Stimulated activated effector memory CD8-positive, alpha-beta T cell treated with anti-CD3 and anti-CD28 coated beads, Interleukin-12 subunit alpha, Interleukin-12 subunit beta, amount 100 ng/mL, for 72 hours (primary cell): ENCODE measurements at places on chromosomes 7 and 10.

- no peak for DNase-seq
Measured at GRCh38 chr7:141227454-141227853, 153.6 kb downstream of the TMEM178B start.

DNA sequence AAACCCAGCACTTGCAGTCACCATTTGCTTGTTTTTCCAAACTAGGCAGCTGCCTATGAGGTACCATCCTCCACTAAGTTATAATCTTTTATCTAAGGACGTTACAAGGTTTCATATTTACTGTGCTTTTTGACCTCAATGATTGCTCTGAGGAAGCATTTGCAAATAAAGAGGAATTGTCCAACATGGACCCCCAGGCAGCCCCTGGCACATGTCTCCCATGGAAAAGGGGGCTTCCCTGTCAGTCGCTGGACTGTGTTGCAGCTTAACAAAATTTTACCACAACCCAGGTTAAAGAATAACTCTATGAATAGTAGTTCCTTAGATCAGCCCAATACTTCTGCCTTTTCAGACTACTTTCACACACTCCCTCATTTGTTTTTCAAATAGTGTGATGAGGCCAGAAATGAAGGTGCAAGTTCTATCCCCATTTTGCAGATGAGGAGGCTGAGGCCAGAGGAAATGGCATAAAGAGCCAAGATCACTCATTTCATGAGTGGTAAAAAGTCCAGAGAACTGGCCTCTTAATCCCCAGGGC lies 52.8 kb upstream of the ZPBP start:
- DNase-seq, result no peak

GRCh38 chr10:76432016-76433012 lies 1000.9 kb downstream of the LRMDA start:
- DNase-seq, result no peak

GRCh38 chr7:20831956-20832355 lies 45.3 kb upstream of the SP8 start:
- no peak for DNase-seq

DNA sequence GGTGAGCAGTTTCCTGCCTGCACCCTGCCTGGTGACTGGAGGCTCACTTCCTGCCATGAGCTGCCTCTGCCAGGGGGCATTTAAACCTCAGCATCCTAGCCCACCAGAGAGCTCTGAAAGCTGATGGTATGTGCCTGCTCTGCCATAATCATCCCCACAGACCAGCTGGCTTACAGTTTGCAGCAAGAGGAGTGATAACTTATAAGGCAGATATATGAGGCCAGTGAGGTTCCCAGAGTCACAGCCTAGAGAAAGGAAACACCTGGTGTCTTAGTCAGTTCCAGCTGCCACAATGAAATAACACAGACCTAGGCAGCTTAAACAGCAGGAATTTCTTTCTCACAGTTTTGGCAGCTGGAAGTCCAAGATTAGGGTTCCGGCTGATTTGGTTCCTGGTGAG lies 232.0 kb downstream of the PAXIP1 start:
- no peak for DNase-seq

- DNase-seq, result no peak
Measured at GRCh38 chr7:100170101-100170897, 1.9 kb upstream of the GAL3ST4 start.

GRCh38 chr10:62637249-62638061 lies 167.1 kb upstream of the ADO start:
- peak; percentile 47 for DNase-seq

DNA sequence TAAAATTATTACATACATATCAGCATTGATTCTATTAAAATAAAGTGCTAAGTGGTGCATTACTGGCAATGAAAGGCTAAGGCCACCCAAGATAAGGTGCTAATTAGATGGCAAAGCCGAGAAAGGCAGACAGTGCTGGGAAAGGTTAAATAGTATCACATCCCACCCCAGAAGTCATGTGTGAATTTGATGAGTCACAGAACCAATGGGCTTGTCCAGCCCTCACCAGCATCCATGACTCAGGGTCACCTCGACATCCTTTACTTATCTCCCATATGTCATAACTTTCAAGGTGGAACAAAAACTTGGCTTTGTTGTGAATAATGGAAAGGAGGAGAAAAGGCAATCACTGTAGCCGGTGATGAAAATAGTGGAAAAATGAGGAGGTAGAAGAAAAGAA lies 459.1 kb downstream of the PLXNA4 start:
- DNase-seq, result no peak

GRCh38 chr10:29607576-29607975 lies 27.2 kb downstream of the SVIL start:
- DNase-seq, result no peak

DNA sequence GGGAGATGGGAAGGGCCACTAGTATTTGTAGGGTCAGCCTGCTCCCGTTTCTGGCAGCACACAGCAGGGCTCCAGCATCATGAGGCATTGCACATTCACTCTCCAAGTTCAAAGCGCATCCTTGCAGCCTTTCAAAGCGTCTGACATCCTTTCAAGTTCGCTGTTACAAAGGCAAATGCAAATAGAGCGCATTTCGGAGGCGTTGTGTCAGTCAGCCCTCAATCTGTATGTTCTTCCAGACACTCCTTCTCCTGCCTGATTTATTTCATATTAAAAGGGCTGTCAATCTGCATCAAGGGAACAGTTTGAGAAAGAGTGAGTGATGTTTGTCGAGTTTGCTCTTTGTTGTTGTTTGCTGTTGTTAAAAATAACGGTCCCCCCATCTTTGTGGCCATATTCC lies 188.5 kb downstream of the SNX10 start:
- DNase-seq, result no peak

DNA sequence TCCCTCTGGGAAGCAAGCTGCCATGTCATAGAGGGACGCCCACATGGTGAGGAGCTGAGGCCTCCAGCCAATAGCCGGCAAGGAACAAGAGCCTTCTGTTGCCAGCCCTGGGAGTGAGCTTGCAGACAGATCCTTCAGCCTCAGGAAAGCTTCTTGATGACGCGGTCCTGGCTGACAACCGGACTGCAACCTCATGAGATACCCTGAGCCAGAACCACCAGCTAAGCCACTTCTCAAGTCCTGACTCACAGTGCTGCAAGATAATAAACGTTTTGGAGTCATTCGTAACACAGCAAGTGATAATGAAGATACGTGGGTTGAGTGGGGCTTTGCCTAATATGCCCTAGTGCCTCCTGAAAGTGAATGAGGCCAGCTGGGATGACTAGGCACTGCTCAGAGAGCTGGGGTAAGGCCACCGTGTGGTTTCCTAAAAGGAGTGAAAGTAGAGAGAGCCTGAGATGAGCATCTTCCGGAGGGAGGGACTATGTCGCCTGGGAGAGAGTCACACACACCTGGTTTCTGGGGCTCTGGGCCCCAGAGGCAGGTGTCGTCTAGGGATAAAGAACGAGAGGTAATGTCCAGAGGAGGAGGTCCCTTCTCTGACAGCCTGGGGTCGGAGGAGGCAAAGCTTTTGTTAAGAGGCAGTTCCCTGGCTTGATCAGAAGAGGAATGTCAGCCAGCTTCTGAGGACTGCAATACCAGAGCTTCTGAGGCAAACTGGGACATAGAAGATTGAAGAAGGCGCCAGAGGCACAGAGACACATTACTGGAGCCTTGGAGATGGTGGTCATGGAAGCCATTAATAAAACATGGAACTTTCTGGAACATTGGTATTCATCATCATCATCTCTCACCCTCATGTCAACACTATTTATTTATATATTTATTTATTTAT lies 53.6 kb downstream of the PYROXD2 start:
- DNase-seq, result peak; percentile 11

DNA sequence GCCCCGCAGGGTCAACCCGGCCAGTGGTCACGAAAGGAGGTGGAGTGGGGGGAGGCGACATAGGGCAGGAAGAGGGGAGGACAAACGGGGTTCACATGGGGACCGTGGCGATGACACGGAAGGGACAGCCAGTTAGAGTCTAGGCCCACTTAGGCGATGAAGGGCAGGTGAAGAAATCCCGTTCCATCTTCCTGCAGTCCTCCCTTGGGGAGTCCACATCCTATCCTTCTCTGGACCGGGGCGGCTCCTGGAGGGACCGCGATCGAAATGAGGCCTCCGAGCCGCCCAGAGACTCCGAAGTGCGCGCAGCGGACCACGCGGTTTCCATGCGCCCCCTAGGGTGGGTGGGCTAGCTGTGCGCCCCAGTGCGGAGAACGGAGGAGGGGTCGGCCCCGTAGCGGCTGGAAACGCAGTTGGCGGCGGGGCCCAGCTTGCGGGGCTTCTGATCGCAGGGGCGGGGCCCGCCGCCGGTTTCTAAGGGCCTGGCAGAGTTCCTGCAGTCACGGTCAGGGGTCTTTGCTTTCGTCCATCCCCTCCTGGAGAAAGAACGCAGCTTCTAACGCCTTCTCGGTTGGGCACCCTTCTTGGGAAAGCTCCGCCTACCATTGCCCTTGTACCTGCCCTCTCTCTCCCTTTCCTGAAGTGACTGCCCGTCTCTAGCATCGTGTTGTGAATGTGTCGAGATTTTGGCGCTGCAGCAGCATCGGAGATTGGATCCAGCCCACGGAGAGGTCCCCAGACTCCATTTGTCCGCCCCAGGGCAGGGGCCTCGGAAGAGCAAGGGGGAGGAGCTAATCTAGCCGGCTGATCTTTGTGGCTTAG lies 17.9 kb upstream of the TMEM225B start:
- peak; percentile 36 for DNase-seq

- DNase-seq, result no peak
Measured at GRCh38 chr10:71735709-71736569, 16.4 kb upstream of the C10orf105 start.

DNA sequence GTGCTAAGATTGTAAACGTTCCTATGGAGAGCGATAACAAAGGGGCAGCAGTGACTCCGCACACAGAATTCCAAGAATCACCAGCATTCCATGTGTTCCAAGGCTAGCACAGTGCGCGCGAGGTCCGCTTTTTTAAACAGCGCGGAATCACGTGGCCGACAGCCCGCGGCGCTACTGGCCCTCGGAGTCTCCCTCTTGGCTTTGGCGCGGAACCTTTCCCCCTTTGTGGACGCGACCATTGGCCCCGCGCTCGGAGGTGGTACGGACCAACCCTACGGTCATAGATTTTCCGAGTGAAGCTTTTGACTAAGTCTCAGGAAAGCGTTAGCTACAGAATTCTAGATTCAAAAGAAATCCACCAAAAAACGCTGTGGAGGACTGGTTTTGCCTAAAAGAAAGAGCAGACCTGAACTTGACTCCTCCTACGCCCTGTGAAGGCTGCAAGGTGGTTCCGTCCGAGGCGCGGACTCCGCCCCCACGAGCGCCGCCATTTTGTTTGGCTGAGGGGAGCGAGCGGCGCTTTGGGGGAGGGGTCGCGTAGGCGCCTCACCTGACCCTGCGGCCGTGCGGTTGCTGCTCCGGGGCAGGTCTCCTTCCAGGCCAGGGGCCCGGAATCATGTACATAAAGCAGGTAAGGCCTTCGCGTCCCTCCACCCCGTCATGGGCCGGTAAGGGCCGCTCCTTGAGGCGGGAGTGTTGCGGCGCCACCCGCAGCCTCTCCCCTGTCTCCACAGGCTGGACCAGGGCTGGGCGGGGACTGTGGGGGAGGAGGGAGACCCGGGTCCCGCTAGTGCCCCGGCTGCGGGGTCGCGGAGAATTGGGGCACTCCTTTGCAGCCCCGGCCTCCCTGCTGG lies at the start of gene SMC3:
Gene SMC3 (plus strand): TSS at position 495 of the 854 bp plus-strand sequence. CDS start 122 bp downstream, at position 617.
- DNase-seq, result peak; percentile 98

- DNase-seq, result no peak
Measured at GRCh38 chr10:130233035-130233360, 96.8 kb downstream of the GLRX3 start.

DNA sequence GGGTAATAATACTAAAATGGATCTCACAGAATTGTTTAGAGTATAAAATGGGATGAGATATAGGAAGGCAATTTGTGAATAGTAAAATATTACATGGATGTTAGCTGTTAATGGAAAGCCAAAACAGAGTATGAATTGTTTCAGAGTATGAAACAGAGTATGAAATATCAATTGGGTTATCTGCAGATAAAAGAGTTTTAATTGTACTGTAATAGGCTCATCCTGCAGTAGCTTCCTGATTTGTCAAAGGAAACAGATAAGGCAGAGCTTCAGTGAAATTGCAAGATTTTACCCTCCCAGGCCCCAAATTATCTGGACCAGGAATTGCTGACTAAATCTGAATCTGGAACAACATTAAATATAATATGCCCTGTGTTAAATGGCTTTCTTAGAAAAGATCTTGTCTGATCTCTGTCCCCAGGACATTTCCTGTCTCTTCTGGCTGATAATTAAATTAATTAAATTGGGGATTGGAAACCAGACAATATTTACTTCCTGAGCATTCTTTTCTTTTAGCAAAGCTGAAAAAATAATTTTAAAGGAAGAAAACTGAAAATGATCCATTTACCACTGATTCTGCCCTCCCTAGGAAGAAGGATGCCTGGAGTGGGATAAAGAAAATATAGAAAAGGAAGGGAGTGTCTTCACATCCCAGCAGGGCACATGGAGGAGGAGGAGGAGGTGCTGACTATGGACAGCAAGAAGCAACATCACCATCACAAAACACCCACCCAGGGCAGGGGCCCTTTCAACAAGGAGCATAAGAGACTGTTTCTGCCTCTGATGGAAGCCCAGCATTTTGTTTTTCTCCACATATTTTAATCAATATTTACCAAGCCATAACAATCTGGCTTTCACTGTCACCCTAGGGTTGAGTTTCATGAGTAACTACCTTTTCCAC lies 18.5 kb downstream of the PTN start:
- no peak for DNase-seq

- DNase-seq, result no peak
Measured at GRCh38 chr10:32241946-32242345, 105.0 kb downstream of the EPC1 start.

DNA sequence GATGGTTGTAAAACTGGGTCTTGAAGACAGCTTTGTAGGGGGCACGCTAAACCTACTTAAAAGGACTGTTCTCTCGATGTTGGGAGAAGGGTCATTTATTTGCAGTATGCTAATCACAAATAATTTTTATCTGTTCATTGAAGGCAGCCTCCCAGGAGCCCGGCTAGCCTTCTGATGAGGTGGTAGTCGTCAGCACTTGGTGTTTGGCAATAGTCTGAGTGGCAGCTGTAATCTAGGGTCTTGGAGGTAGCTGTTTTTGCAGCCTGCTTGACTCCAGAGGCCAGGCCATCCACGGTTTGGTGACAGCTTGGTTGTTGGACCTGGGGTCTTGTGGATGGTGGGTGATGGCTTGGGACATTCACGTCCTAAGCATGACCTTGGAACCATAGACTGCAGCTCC lies 2.2 kb downstream of the GTF2IRD1 start:
- DNase-seq, result no peak

- DNase-seq, result no peak
Measured at GRCh38 chr7:10475940-10476641, 497.6 kb upstream of the PHF14 start.

- no peak for DNase-seq
Measured at GRCh38 chr10:4240608-4241197, 455.7 kb upstream of the KLF6 start.
